ENCODE measurements at places on chromosomes 7 and 10.

GRCh38 chr7:47026780-47027361 is 555.0 kb downstream of the TNS3 start:
- DNase-seq, result no peak

- DNase-seq, result peak; percentile 39
These were observed 101.4 kb upstream of the GLI3 start for GRCh38 chr7:42338231-42338915.

DNA sequence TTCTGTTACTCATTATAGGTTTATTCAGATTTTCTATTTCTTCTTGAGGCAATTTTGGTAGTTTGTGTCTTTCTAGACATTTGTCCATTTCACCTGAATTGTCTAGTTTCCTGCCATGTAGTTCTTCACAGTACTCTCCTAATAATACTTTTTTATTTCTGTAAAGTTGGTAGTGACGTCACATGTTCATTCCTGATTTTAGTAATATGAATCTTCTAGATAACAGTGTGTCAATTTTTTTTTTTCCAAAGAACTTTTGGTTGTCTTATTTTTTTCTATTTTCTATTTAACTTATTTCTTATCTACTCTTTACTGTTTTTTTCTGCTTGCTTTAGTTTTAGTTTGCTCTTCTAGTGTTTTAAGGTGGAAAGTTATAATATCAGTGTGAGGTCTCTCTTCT is 197.3 kb upstream of the SHH start:
- no peak for DNase-seq

DNA sequence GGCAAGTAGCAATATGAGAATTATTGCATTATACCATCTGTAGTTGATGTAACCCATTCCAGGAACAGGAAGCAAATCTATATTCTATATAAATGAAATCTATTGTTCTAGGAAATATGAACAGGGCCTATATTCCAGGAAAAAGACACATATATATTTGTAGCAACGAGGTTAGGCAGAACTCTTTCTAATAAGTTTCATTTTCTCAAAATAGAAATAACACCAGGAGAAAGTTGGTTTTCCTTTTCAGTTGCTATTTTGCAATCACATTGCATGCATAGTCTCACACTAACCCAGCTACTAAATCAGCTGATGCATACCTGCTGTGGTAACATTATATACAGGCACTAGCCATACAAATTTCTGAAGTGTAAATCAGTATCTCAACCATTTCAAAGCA is 6.2 kb upstream of the IFIT2 start:
- no peak for DNase-seq

DNA sequence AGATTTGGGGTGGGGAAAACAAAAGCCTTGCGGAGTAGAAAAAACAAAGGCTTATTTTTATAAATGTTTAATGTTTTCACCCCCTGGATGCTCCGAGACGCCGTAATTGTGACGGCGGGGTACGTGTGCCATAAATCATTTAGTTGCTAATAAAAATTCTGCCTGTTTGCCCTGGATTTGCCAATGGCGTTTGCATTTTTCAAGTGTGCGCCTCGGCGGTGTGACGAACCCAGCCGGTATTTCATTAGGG is 2.5 kb upstream of the TNRC18 start:
- peak; percentile 40 for DNase-seq

DNA sequence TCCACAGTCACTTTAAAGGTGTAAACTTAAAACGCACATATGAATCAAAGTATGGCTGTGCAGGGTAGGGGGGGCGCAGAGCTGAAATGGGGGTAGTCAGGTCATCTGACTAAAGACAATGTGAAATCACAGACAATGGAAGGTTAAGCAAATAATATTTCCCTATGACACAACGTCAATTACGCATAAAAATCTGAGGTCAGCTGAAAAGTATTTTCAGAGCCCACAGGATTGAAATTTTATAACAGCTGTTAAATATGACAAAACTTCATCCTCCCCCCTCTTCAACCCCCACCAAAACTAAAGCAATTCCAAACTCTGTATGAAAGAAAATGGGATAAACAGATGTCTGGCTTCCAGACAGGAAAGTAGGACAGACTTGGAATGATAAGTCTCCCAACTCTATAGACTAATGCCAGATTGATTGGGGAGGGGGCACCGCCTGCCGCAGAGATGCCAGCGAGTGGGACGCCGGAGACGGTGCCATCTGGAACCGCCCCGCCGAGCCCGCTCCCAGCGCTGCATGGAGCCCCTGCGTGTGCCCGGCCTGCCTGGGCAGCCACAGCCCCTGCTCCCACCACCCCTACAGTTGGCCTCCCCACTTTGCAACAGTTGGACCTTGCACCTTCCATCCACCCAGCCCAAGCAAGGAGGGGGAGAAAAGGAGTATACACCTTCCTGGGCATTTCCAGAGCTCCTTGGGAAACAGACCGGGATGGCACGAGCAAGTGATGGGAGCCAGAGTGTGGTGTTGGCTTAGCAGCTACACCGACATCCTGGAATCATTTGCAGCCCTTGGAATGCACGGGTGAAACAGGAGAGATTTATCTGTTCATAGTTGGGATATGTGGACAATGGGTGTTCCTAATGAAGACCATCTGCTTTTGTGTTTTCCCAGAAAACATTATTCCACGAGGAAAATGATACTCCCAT is 10.7 kb downstream of the EBF3 start:
- no peak for DNase-seq

DNA sequence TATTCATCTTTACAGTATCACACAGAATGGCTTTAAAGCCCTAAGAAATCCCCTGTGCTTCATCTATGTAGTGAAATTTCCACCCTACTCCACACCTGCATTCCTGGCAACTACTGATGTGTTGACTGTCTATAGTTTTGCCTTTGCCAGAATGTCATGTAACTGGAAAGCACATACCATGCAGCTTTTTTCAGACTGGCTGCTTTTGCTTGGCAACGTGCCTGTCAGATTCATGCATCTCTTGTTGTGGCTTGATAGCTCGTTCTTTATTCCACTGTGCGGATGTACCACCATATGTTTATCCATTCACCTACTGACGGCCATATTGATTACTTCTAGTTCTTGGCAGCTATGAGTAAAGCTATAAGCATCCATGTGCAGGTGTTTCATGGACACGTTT is 30.6 kb downstream of the RBM17 start:
- DNase-seq, result no peak

- DNase-seq, result no peak
These were observed 135.9 kb downstream of the LRRN3 start for GRCh38 chr7:111226800-111227199.

DNA sequence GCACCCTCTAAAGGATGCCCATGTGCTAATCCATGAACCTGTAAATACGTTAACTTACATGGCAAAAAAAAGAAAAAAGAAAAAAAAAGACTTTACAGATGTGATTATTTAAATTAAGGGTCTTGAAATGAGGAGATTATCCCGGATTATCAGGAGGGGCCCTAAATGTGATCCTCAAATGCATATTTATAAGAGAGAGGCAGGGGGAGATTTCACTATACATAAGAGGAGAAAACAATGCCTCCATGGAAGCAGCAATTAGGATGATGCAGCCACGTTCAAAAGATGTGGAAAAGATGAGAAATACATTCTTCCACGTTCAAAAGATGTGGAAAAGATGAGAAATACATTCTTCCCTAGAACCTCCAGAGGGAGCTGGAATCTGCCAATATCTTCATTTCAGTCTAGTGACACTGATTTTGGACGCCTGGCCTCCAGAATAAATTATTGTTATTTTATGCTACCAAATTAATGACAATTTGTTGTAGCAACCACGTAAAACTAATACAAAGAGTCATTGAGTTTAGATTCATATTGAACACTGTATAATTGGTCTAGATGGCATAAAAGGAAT is 328.4 kb upstream of the GNAI1 start:
- DNase-seq, result no peak
